ENCODE measurements at places on chromosomes 2 and 18. TPM values are rescaled to one million over a fixed set of nuclear protein-coding genes. Genes with fewer than 3 reads are reported as not detected.

Gene OTOS
- not detected for total RNA-seq

Gene FOXI3
- total RNA-seq, result not detected

Gene PLA2R1
- not detected for total RNA-seq

DNA sequence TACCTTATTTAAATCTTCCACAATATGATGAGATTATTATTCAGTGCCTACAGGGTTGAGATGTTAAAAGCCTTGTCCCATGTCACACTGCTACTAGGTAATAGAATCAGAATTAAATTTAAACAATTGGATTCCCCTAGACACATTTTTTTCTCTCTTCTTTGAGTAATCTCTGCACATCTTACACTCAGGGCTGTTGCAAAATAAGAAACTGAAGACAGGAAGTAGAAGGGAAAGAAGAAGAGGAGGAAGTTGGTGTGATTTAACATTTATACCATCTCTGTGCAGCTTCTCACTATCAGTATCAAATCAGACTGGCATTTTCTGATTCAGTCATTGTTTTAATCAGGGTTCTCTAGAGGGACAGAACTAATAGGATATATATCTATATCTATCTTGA lies 677.6 kb downstream of the IRS1 start:
- DNase-seq, result no peak

DNA sequence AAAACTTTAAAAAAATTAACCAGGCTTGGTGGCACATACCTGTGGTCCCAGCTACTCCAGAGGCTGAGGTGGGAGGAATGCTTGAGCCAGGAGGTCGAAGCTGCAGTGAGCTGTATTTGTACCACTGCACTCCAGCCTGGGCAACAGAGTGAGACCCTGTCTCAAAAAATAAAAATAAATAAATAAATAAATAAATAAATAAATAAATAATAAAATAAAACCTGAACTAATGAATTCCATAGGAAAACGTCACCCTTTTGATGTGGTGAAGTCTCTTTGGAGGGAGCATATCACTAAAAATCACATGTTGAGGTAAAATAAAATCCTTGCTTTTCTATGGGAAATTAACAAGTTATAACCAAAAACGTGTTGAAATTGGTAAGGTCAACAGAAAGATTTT lies 29.6 kb upstream of the ITGAV start:
- DNase-seq, result no peak

DNA sequence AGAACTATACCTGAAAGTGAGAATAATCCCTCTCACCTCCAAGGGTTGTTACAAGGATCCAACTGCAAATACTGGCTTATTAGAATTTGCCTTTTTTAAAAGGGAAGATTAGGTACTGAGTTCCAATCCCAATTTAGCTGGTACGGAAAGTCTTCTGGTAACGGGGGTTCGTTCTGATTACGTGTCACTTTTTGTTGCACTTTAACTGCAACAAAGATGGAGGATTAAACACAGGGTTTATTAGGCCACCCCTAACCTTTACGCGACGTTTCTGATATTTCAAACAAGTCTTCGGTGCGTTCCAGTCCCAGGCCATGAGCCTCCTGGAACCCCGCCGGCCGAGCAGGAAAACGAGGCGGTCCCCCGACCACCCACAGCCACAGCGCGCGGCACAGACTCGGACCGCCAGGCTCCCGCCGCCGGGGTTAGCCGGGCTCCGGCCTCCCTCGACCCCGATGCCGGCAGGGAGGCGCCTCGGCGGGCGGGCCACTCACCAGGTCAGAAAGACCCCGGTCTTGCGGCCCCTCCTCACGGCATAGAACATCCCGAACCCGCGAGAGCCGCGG lies 411 bp downstream of the RNASEH1 start:
- no peak for DNase-seq

All from T-cell (primary cell).